ENCODE measurements at places on chromosomes 2 and 18.

- DNase-seq: no peak
These were observed 326.3 kb downstream of the EPHA4 start for GRCh38 chr2:221245772-221246171.

- DNase-seq: no peak
These were observed 76.2 kb upstream of the CHRNA1 start for GRCh38 chr2:174840436-174840835.

GRCh38 chr18:49846361-49846662, 33.0 kb upstream of the ACAA2 start:
- DNase-seq: no peak

DNA sequence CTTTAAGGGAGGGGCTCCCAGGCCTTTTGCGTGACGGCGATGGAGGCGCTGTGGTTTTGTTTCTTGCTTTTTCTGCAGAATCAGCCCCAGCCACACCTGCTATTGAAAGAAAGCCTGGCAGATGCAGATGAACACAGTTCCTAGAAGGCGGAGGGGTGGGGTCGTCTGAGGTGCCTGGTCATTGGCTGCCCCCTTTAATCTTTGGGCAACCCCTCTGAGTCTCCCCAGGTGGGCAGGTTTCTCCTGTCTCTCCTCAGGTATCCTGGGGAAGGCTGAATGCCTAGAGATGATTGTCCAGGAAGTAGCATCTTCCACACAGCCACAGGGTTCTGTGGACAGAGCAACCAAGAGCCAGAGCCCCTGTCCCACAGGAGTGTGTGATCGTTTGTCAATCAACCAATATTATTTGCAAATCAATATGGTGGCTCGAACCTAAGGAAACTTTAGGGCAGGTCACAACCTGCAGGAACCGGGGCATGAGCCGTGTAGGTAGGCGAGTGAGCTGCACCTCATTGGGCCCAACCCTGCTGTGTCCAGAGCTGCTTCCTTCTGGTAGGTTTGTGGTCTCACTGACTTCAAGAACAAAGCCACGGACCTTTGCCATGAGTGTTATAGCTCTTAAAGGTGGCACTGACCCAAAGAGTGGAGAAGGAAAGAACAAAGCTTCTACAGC, 104.3 kb downstream of the NDUFA10 start:
- DNase-seq: no peak

DNA sequence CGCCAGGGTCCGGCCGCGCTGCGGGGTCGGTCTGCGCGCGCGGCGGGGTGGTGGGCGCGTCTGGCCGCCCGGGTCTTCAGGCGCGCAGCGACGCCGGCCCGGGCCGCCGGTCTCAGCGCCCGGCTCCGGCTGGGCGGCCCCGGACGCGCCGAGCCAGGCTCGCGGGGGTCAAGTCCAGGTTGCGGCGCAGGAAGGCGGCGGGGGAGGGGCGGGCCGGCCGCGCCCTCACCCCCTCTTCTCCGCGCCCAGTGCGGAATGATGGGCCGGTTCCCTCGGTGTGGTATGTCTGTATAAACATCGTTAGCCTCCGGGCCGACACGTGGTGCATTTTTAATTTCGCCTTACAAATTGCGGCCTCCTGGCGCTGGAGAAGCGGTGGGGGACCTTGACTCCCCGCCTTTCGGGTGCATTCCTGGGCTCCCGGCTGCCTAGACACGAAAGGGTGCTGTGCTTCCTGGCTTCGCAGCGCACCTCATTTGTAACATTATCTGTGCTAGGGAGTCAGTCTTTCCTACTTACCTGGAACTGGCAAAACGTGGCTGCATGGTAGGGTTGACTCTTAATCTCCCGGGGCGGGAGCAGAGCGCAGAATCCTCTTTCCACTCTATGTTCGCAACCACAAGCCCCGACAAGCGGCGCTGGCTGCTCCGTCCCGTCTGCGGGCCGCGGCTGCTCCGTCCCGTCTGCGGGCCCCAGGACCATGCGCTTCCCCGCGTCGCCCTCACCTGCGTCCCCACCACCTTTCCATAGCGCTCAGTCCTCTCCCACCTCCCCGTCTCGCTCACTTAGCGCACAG, 69.0 kb downstream of the CTAGE1 start:
- no peak for DNase-seq

- no peak for DNase-seq
These were observed 483.4 kb upstream of the KLHL29 start for GRCh38 chr2:22901471-22902179.

- DNase-seq: peak; percentile 72
These were observed 44.1 kb downstream of the TRAPPC12 start for GRCh38 chr2:3423492-3424170.

GRCh38 chr2:233714121-233714520, 1.4 kb downstream of the UGT1A5 start:
- no peak for DNase-seq

DNA sequence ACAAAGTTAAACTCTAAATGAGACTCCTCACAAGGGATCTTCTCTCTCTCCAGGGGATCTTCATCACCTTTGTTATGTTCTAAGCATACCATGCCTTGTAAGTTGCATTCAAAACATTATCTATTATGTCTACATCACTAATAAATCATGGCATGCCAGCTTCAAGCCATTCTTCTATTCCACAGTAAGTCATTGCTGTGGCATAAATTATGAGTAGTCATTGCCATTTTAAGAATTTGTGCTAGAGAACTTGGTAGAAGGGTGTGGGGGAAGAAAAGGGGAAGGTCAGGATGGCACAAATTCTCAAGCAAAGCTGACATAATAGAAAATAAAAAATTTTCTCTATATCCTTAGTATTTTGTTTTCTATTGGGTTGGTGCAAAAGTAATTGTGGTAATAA, 33.5 kb downstream of the BARD1 start:
- DNase-seq: no peak

- no peak for DNase-seq
These were observed 2040.1 kb upstream of the LRRTM1 start for GRCh38 chr2:82344670-82345069.

DNA sequence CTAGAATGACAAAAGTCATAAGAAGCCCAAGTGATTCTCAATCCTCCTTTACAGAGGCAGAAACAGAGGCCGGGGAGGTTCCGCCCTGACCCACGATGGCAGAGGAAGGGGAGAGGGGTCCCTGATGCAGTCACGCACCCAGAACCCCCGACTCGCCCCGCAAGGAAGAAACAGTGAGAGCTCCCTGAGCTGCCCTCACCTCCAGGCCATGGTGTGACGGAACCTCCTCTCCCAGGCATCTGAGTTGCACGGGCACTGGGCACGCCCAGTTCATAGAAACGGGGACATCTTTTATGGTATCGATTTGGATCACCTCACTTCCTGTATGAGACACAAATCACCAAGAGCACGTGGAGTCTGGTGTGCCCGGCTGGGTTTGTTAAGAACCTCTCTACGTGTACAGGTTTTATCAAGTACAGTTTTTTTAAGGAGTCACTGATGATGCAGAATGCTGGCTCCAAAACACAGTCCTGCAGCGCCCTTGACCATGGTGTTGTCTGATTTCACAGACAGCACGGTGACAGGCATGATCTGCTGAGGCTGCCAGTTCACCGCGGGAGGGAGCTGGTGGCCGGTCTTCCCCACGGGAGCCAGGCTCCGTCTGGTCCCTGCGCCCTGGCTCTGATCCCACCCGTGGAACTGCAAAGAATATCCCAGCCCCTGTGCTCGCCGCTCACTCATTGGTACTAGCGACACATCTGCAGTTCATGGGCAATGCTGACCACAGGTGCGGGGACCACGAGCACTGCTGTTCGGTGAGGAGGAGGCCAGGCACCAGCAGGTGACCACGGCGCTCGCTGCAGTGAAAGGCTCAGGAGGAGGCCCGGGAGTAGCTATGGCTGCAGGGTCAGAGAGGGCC, 35.6 kb downstream of the PXDN start:
- no peak for DNase-seq

- no peak for DNase-seq
These were observed 60.0 kb downstream of the SLC16A14 start for GRCh38 chr2:230008708-230009066.

DNA sequence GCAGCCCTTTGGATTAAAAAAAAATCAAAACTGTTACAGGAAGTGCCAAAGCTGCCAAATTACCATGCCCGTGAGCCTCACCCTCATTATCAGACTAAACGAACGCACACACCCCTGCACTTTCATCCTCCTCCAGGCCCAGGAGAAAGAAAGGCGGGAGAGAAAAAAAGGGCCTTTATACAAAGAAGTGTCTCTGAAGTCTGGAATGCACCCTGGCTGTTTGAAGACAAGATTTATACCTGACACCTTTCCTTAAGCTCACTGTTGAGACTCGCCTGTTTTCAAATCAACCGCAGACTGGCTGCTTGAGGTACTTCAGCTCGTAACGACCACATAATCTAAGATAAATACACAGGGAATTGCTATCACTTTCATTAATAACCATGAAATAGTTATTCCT, 31.0 kb downstream of the EDAR start:
- peak; percentile 9 for DNase-seq

DNA sequence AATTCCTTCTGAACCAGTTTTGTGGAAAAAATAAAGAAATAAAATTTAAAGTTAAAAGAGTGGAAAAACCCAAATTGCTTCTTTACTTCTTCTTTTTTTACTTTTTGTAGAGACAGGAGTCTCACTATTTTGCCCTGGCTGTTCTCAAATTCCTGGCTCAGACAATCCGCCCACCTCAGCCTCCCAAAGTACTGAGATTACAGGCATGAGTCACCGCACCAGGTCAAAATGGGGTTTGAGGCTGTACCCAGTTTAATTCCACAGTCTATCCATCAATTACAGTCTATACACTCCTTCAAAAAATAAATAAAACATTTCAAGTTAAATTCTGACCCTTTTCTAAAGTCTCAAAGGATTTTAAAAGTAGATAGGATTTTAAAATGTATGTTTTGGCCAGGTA, 120.3 kb downstream of the FAM161A start:
- DNase-seq: no peak

DNA sequence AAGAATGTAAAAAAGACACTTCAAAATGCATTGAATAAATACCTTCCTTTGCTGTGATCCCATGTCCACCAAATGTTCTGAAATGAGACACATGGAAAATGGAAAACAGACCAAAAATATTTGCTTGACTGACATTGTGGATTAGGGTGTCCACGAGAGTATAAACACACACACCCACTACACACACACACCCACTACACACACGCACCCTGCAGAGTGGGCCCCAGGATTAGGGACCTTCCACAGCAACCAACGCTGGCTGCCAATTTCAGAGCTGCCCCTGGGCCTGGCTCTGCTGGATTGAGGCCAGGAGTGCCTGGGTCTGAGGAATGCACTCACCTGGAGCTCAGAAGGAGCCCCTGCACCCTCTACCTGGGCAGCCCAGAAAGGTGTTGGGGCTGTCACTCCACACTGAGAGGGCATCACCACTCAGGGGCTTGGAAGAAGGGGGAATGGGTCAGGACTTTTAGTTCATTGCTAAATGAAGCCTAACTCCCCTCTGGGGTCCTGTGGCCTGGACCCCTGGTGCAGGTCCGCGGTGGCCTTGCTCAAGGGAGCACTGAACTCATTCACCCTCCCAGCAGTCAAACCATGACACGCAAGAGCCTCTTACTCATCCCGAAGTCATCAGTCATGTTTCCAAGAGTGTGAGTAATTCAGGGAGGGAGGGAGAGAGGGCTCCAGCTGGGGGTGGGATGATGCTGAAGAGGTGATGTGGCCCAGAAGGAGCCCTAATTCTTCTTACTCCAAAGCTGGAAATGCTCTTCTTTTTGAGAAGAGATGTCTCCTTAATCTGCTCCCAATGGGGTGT, 50.2 kb upstream of the PLB1 start:
- peak; percentile 53 for DNase-seq

DNA sequence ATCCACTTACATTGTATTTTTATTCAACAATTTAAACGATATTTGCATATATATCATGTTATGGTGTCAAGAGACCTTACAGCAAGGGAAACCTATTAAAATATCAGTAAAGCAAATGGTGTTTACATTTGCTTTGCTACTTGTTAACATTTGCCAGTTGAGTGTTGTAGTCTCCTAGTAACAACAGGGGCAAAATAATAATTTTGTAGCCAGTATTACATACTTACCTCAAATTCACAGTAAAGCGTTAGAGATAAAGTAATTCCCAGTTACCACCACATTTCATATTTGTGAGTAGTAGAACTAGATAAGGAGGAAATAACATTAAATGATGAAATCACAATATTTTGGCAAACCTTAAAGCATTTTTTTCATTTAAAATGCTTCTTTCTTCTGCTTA, 71.3 kb downstream of the FASTKD2 start:
- DNase-seq: no peak

- DNase-seq: no peak
These were observed 419.3 kb upstream of the VWC2L start for GRCh38 chr2:213991453-213992108.

GRCh38 chr18:39602131-39602530, 2036.5 kb upstream of the CELF4 start:
- DNase-seq: no peak

DNA sequence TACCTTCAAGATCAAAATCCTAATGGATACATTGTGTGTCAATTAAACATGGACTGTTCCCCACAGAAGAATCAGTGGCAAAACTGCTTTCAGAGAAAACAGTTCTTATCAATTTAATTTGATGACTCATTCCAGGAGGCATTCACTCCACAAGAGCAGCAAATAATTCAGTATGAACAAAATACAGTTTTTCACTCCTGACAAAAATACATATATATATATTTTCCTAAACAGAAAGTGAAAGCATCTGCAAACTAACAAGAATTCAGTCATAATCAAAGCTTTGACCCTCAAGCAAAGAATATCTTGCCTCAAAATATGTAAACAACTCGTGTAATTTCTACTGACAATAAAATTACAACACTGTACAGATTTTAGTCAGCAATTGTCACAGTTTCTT, 685.1 kb upstream of the SLC8A1 start:
- no peak for DNase-seq

DNA sequence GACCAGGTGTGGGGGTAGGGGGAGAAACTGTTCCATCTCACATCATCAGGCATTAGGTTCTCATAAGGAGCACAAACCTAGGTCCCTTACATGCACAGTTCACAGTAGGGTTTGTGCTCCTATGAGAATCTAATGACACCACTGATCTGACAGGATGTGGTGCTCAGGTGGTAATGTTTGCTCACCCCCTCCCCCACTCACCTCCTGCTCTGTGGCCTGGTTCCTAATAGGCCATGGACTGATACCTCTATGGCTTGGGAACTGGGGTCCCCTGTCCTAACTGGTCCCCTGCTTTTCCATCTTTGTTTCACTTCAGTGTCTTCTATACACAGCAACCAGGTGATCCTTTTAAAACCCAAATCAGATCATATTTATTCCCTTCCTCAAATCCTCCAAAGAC, 267.8 kb downstream of the TNS1 start:
- no peak for DNase-seq

GRCh38 chr2:61016392-61017002, 1.0 kb upstream of the PEX13 start:
- no peak for DNase-seq

GRCh38 chr2:161379740-161380139, 36.4 kb upstream of the TBR1 start:
- no peak for DNase-seq

Data from CD4-positive, alpha-beta T cell treated with Interleukin-1 beta for 1 hour (primary cell).